ENCODE measurements at places on chromosomes 16 and 17.

DNA sequence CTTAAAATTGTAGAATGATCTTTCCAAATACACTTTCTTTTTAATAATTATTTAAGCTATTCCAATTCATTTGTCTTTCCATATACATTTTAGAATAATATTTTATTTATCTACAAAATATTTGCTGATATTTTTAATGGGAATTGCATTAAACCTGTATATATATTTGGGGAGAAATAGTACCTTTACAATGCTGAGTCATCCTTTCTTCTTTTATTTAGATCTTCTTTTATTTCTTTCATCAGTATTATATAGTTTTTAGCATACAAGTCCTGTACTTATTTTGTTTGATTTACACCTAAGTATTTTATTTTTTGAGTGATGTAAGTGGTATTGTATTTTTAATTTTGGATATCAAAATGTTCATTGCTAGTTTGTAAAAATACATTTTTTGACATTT lies 639.5 kb upstream of the GOT2 start:
- DNase-seq = no peak

DNA sequence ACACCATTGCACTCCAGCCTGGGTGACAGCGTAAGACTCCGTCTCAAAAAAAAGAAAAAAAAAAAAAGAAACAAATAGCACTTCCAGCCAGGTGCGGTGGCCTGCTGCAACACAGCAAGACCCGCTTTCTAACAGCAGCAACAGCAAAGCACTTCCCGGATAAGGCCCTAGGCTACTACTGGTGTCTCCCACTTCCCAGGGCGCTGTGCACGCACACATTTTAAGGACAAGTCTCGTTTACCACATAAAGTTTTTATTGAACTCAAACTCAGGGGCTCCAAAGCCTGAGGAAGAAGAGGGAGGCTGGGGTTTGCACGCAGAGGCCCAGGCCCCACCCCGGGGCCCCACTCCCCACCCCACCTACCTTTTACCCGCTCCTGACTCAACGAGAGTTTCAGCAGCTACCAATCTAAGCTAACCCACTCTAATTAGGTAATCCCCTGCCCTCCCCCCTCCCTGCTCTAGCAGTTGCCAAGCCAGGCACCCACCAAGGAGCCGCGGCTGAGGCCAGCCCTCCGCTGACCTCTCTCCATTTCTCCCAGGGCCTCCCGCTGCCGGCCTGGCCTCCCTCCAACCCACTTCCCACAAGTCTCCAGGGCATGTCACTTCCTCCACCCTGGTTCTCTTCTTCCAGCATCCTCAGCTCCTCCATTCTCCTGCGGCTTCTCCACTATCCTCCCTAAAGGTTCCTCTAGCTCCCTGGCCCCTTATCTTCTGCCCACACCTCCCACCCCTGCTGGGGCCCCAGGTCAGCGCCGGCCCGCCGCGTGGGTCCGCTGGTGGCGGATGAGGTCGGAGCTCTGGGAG lies 2.4 kb downstream of the ZNF768 start:
- DNase-seq = no peak

- DNase-seq = peak; percentile 62
Observed at GRCh38 chr16:89917773-89918452, 749 bp upstream of the MC1R start.

DNA sequence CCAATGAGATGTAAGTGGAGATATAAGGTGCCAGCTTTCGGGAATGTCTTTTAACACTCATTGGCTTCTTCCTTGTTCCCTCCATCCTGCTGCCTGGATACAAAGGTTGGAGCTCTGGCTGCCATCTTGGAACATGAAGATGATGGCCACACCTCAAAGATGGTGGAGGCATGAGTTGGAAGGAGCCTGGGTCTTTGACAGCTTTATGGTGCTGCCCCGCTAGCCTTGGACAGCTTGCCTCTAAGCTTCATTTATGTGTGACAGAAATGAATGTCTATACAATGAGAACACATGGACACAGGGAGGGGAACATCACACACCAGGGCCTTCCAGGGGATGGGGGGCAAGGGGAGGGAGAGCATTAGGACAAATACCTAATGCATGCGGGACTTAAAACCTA lies 13.6 kb downstream of the GP2 start:
- no peak for DNase-seq

- no peak for DNase-seq
Observed at GRCh38 chr17:15361151-15361550, 19.8 kb upstream of the TEKT3 start.

GRCh38 chr16:3673201-3673600 lies 18.7 kb downstream of the DNASE1 start:
- DNase-seq = no peak

DNA sequence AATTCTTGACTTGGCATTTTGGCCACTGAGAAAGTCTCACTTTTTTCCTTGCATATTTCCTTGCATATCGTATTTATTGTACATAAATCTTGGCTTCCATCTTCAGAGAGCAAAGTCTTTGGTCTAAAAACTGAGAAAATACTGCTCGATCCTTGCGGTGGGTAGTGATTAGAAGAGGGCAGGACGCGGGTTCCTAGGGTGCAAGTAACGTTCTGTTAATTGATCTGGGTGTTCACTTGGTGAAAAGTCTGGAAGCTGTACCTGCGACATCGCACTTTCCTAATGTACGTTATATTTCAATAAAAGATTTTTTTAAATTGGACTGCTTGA lies 758 bp upstream of the UBALD2 start:
- no peak for DNase-seq

GRCh38 chr17:79843816-79844800 lies 4.9 kb upstream of the CBX4 start:
- peak; percentile 41 for DNase-seq

- DNase-seq = no peak
Observed at GRCh38 chr16:85179344-85180046, 67.2 kb upstream of the CIBAR2 start.

- DNase-seq = no peak
Observed at GRCh38 chr17:29393436-29393835, 3.3 kb downstream of the TAOK1 start.

DNA sequence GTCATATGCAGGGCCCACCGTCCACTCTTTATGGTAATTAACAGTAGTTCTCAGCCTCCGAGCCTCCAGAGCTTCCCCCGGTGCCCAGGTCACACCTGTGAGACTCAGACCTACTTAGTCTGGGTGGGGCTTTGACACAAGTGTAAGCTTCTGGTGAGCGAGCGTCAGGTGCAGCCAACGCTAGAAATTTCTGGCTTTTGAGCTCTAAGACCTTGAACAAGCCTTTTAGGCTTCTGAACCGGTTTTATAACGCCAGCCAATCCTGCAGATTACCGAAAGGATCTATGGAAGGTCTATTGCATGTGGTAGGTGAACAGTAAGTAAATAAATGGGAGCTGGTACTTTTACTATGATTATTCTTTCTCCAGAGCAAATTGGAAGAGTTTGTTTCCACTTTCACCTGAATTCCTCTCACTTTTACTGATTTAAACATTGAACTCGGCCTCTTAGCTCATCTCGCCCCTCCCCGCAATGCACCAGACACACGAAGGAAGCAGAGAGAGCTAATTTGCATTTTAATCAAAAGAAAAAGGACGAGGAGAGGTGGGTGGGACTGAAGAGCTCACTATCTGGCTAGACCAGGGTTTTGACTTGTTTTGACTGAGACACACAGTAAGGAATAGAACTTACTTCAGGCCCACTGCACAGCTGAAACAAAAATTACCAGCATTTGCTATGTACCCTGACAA lies 47.1 kb downstream of the ABAT start:
- DNase-seq = peak; percentile 59

- no peak for DNase-seq
Observed at GRCh38 chr17:35374766-35375344, 1.4 kb upstream of the SLFN11 start.

GRCh38 chr17:6269478-6269877 lies 165.4 kb downstream of the AIPL1 start:
- DNase-seq = no peak

DNA sequence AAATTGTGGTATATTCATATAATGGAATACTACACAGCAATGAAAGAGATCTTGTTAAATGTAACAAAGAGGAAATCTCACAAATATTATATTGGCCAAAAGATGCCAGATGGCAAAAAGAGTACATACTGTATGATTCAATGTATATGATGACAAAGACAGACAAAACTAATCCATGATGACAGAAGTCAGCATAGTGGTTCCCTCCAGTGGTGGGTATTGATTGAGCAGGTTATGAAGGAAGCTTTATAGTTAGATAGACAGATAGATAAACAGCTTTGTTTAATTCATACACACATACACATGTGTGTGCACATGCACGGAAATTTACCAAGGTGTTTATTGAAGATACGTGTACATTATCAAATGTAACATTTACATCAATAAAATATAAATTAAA lies 74.4 kb upstream of the SMIM36 start:
- DNase-seq = no peak

DNA sequence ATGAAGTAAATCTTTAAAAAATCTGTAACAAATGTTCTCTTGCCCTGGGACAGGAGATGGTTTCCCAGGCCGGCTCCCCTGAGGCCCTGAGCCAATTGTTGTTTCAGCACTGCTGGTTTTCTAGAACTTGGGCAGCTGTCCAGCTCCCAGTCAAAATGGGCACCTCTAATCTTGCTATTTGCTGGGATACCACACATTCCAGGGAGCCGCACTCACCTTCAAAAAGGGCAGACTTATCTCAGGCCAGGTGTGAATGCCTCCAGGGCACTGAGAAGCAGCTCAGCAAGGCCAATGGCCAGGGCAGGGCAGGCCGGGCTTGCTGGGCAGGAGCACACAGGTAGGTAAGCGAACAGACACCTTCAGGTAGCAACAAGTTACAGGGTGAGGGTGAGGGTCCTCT lies 24.4 kb downstream of the TRIM16 start:
- DNase-seq = no peak

DNA sequence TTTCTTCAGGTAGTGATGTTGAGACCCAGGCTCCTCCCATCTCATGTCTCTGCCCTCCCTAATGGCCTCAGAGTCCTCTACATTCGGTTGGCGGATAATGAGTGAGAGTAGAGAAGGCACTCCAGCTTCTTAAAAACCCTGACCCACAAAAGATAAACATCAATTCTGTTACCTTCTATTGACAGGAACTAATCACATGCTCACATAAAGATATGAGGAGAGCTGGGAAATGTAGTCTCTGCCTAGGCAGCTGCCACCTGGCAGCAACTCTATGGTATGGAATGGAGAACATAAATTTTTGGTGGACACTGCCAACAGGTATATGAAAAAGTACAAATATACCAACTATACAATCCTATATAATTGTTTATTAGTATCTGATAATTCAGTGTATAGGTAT lies 110.7 kb upstream of the HLF start:
- no peak for DNase-seq

DNA sequence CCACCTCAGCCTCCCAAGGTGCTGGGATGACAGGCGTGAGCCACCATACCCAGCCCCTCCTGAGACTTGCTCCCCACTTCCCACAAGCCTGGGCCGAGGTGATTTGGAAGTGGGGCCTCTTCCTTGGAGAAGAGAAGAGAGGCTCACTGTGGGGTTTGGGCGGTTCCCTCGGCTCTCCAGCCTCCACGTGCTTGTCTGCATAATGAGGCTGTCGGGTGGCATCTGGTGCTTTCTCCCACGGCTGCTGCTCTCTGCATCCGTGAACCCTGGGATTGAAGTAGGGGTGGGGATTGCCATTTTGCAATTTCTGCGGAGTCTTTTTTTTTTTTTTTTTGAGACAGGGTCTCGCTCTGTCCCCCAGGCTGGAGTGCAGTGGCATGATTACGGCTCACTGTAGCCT lies 101.4 kb downstream of the RAP1GAP2 start:
- DNase-seq = no peak

- no peak for DNase-seq
Observed at GRCh38 chr17:82325286-82326180, 8.0 kb downstream of the SECTM1 start.

GRCh38 chr17:16286947-16287562 lies 66.2 kb downstream of the CENPV start:
- DNase-seq = no peak

DNA sequence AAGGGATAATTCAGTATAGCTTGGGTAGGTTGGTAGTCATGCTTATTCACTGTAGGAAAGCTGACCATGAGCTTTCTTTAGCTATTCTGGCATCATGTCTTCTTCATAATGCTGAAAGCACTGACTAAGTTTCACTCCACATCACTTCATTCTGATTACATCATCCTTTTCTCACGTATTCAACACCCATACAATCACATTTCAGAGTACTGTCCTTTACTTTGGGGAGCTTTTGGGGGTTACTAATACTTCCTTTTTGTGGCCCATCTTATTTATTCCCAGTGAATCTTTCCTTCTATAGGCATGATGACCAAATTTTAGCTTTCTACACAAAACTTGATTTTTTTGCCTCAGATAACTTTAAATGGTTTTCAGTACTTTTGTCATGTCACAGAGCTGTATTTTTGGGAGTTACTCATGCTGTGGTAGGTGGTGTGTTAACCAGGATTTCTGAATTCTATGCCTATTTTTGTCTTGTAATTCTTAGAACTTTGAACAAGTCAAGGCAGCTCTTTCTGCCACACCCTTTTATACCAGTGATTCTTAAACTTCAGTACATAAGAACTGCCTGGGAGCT lies 23.5 kb downstream of the TADA2A start:
- DNase-seq = no peak

DNA sequence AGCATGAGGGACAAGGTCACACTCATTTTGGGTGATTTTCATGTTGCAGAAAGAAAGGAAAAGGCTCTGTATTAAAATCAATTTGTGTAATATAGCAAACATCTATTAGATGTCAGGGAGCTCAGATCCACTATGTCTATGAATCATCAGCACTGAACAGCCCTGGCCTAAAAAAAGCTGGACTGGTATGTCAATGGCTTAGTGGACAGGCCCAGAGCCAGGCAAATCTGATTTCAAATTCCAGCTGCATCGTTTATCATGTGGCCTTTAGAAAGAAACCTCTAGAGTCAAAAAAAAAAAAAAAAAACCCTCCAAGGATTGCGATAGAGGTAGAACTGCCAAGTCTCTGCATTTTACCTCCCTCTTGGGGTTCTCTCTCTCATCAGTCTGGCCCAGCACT lies 5.4 kb downstream of the GAS7 start:
- no peak for DNase-seq

- no peak for DNase-seq
Observed at GRCh38 chr17:36124879-36125824, 21.5 kb downstream of the CCL4 start.

DNA sequence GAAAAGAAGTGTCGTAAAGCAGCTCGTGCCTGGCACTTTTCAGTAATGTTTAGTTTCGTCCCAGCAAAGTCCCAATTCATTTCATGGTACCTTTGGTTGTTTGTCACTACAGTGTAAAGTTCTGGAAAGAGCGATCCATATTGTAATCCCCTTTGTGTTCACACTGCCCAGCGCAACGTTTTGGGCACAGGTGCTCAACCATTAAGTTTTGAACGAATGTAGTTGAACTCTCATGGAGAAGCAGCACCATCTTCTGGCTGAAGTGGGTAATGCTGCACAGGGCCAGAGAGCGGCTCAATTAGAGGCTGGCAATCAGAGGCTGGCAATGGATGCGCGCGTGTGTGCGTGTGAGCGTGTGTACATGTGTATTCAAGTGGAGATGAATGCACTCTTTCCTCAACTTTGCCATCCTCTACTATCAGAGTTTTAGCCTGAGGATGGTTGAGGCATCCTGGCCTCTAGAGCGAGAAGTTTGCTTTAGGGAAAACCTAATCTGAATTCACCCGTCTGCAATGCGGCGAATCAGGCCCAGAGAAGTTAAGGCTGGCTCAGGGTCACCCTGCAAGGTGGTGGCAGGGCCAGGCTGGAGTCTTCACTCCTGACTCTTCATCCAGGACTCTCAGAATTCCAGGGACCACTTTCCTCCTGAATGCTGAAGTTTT lies 29.9 kb downstream of the DYNLL2 start:
- peak; percentile 68 for DNase-seq
